Heart left ventricle (tissue), 16 donors: ENCODE measurements at places on chromosomes 3 and 15. TPM values are rescaled to one million over a fixed set of nuclear protein-coding genes. Genes with fewer than 3 reads are reported as not detected.

DNA sequence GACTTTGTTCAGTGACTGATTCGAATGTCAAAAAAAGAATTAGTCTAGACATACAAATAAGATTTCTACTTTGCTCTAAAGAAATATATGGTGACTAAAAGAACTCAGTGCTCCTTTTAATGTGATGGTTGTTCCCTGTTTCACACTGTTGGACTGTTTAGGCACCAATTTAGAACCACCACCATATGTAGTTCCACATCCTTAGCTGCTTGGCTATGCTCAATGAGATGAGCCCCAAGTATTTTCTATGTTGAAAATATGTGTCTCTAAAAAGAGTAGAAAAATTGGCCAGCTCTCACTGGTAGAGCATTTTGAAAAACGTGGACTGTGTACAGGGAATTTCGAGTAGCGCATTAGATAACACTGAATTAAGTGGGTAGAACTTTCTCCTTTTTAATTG, 167.3 kb downstream of the GOLIM4 start:
- no peak overlapping the region for H3K27ac ChIP-seq
- no peaks in the 10 kb centered on the region for H3K36me3 ChIP-seq
- no peaks in the 10 kb centered on the region for H3K27me3 ChIP-seq
- no peak for DNase-seq
- H3K4me3 ChIP-seq, result no peak overlapping the region

Gene ZIC1
- not detected for total RNA-seq

DNA sequence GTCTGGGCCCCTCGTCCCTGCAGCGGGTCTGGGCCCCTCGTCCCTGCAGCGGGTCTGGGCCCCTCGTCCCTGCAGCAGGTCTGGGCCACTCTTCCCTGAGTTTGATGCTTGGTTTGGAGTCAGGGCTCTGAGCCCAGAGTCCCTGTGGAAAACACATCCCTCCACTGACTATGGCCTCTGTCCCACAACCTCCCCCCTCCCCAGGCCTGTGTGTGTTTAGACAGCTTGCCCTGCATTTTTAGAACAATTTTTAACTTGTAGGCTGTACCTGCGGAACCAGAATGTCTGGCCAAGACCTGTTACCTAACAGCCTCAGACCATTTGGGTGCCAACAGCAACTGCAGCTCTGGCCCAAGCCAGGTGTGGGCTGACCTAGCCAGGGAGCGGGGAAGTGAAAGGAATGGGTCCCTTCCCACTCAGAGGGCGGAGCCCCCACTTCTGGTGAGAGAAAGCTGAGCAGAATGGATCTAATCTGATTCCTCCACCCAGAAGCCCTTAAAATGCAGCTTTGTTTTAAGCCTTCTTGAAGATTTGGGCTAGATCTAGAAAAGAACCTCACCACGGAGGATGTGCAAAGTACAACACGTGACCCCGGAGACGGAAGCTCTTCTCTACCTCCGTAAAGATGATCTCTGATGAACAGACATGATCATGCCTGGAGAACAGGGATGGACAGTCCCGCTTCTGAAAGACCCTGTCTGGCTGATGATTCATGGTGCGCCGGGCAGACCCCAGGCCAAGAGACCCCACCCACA, 60.5 kb upstream of the TFRC start:
- H3K27ac ChIP-seq, result no peak overlapping the region
- H3K27me3 ChIP-seq, result no peaks in the 10 kb centered on the region
- H3K4me1 ChIP-seq, result no peaks in the 10 kb centered on the region
- H3K4me3 ChIP-seq, result no peak overlapping the region

GRCh38 chr15:84944861-84945260, 36.8 kb upstream of the PDE8A start:
- peaks cover 12% of the 10 kb centered on the region for H3K4me1 ChIP-seq
- H3K27ac ChIP-seq, result peak overlapping the region; percentile 30
- no peaks in the 10 kb centered on the region for H3K36me3 ChIP-seq
- no peak overlapping the region for H3K4me3 ChIP-seq

DNA sequence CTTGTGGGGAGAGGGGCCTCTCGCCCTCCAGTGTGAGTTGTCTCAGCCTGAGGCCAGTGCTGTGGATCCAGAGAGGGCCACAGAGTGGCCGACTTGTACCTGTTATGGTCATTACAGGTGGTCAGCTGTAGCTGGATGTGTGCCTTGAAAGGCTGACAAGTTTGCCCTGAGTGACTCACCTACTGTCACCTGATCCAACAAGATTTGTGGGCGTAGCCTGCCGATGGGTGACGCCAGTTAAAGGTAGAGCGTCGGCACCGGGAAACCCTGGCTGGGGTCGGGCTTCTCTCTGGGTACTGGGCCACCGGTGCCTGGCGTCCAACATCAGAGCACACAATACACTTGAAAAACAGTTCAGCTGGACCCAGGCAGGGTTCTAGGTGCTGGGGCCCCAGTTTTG, 2.8 kb upstream of the ISG20 start:
- H3K27ac ChIP-seq, result no peak overlapping the region
- peaks cover 59% of the 10 kb centered on the region for H3K4me1 ChIP-seq
- H3K36me3 ChIP-seq, result peaks cover 17% of the 10 kb centered on the region
- H3K4me3 ChIP-seq, result no peak overlapping the region
- no peaks in the 10 kb centered on the region for H3K27me3 ChIP-seq

- H3K4me3 ChIP-seq, result no peak overlapping the region
- H3K27ac ChIP-seq, result no peak overlapping the region
- H3K36me3 ChIP-seq, result peaks cover 100% of the 10 kb centered on the region
- H3K4me1 ChIP-seq, result peaks cover 6% of the 10 kb centered on the region
- DNase-seq, result no peak
Measured at GRCh38 chr15:74626336-74626735, 10.7 kb downstream of the CLK3 start.

- DNase-seq, result no peak
- H3K4me1 ChIP-seq, result peaks cover 43% of the 10 kb centered on the region
- no peaks in the 10 kb centered on the region for H3K36me3 ChIP-seq
- H3K27ac ChIP-seq, result no peak overlapping the region
- H3K27me3 ChIP-seq, result no peaks in the 10 kb centered on the region
- no peak overlapping the region for H3K4me3 ChIP-seq
Measured at GRCh38 chr3:42741796-42742195, 31.3 kb downstream of the CCDC13 start.

Gene SI
- total RNA-seq, result not detected

GRCh38 chr15:41558400-41559238, at the start of gene TYRO3:
Gene TYRO3, plus strand, starts transcription at chr15:41559212. Its CDS starts 46 bp downstream, at chr15:41559258.
- peaks cover 20% of the 10 kb centered on the region for H3K4me1 ChIP-seq
- H3K27me3 ChIP-seq, result no peaks in the 10 kb centered on the region
- peak; percentile 66 for DNase-seq
- H3K27ac ChIP-seq, result peak within 1 kb of the TSS; percentile 28

DNA sequence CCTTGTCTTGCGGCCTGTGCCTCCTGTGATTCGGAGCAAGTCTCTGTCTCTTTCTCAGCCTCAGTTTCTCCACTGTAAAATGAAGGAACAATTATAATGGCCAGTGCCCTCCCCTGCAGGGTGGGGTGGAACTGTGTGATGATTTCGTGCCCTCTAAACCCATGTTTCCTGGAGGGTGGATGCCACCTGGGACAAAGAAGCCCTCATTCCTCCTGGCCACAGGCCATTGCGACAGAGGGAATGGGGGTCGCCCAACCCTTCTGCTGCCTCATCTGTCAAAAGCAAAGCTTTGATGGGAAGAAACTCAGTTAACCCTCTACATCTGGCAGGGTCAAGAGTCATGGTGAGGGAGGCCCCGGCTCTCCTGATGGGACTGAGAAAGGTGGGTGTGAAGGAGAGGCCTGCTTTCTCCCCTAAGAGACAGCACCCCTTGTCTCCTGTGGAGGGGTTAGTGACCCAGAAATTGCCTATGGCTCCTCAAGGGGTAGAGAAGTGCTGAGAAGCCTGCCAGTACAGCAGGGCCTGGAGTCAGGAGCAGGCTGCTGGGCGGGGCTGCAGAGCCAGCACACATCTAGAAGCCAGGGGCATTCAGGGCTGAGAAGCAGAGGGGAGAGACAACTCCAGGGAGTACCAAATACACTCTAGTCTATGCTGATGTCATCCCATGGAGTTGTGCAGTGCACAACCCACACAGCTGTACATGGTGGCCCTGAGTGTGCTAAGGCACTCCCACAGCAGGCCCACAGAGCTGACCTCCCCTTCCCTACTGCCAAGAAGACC, 61.0 kb downstream of the PLXNA1 start:
- H3K4me1 ChIP-seq, result no peaks in the 10 kb centered on the region
- DNase-seq, result no peak
- no peak overlapping the region for H3K4me3 ChIP-seq
- H3K36me3 ChIP-seq, result no peaks in the 10 kb centered on the region
- H3K27ac ChIP-seq, result no peak overlapping the region

Gene SHC4
- total RNA-seq, result 2.2 TPM

DNA sequence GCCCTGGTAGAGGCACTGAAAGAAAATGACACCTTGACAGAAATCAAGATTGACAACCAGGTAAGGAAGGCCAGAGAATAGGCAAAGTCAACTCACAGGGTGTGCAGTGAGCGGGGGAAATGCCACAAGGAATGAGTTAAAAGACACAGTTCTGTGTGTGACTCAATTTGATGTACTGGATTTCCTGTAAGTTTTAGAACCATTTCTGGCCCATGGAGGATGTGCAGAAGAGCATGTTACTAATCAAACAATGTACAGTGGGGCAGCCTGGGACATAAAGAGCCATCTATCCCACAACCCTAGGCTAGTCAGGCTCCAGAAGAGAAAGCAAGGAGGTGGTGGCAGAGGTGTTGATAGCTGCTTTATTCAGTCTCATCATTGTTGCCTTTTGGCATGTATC, 31.2 kb upstream of the TMOD3 start:
- no peaks in the 10 kb centered on the region for H3K27me3 ChIP-seq
- peaks cover 13% of the 10 kb centered on the region for H3K36me3 ChIP-seq
- H3K4me3 ChIP-seq, result no peak overlapping the region

Gene TP63
- total RNA-seq, result 0.37 TPM

GRCh38 chr3:160400030-160400701, 716 bp downstream of the SMC4 start:
- H3K27me3 ChIP-seq, result no peaks in the 10 kb centered on the region
- H3K36me3 ChIP-seq, result no peaks in the 10 kb centered on the region
- peak; percentile 45 for DNase-seq
- H3K4me3 ChIP-seq, result peak overlapping the region; percentile 74

- no peaks in the 10 kb centered on the region for H3K4me1 ChIP-seq
- H3K27ac ChIP-seq, result no peak overlapping the region
- DNase-seq, result no peak
- H3K36me3 ChIP-seq, result no peaks in the 10 kb centered on the region
- no peaks in the 10 kb centered on the region for H3K27me3 ChIP-seq
Measured at GRCh38 chr15:75069301-75069925, 46.0 kb downstream of the PPCDC start.

- DNase-seq, result no peak
- H3K36me3 ChIP-seq, result no peaks in the 10 kb centered on the region
- H3K4me3 ChIP-seq, result no peak overlapping the region
- H3K27ac ChIP-seq, result peak overlapping the region; percentile 7
Measured at GRCh38 chr15:60612400-60613048, 133.6 kb upstream of the ICE2 start.

DNA sequence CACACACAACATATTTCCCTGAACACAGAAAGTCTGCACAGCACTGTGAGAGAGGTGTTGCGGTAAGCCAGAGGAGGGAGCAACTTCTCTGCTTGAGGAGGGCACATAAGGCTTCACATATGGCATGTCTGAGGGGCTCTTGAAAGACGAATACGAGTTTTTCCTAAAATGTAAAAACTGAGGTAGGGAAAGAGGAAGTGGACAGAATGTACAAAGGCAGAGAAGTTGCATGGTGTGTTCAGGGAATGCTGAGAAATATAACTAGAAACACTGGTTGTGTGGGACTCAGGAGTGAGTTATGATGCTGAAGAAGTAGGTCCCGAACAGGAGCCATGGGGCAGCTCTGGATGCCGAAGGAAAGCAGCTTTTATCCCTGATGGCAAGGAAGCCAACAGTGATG, 22.8 kb upstream of the ATP8B4 start:
- H3K36me3 ChIP-seq, result no peaks in the 10 kb centered on the region
- no peak overlapping the region for H3K27ac ChIP-seq
- no peaks in the 10 kb centered on the region for H3K27me3 ChIP-seq
- H3K4me3 ChIP-seq, result no peak overlapping the region
- H3K4me1 ChIP-seq, result no peaks in the 10 kb centered on the region

- no peak overlapping the region for H3K27ac ChIP-seq
- no peaks in the 10 kb centered on the region for H3K27me3 ChIP-seq
- H3K4me1 ChIP-seq, result no peaks in the 10 kb centered on the region
Measured at GRCh38 chr3:133388696-133389395, 11.0 kb upstream of the BFSP2 start.

DNA sequence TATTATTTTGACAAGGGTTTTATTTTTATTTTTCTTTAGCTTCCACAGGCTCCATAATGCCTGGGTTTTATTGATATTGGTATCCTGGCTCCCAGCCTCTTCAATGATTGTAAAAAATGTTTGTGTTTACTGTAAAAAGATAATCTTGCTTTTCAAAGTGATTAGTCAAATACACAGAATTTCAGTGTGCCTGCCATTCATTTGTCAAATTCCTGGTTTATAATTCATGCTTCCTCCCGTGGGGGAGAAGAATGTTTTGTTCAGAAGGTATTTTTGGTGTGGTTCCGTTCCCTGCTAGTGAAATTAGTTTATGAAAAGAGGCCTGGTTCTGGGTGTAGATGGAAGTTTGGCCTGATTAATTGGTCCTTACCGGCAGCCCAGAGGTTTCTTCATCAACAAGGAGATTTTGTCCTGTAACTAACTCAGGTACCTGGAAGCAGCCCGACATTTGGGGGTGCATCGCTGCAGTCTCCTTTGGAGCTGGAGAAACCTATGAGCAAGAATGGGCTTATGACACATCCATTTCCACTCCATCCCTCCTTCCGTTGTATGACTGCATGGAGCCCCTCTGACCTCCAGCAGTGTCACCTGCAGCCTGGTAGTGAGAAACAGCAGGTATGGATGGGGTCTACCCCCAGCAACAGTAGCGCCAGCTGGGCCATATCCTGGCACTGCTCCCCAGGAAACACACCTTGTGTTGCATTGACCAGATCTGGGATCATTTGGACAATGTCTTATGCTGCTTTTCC, 101.5 kb downstream of the PGPEP1L start:
- no peaks in the 10 kb centered on the region for H3K36me3 ChIP-seq
- H3K27me3 ChIP-seq, result no peaks in the 10 kb centered on the region
- H3K4me3 ChIP-seq, result no peak overlapping the region
- no peak for DNase-seq
- no peak overlapping the region for H3K27ac ChIP-seq
- peaks cover 25% of the 10 kb centered on the region for H3K4me1 ChIP-seq

DNA sequence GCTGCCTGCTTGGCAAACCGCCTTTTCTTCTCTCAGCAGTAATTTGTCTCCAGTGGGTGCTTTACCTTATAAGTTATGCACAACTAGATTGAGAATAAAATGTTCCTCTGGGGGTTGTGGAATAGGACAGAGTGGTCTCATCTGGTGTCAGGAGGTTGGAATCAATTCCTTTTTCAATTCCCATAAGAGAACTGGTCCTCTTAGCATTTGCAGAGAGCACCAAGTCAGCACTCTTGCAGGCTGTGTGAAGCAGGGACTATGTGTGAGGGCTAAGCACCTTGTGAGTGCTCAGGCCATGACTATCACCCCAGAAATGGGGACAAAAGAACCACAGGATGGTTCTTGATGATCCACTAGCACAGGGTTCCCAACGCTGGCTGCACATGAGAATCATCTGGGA, 163.6 kb upstream of the UMPS start:
- H3K4me3 ChIP-seq, result no peak overlapping the region
- H3K36me3 ChIP-seq, result no peaks in the 10 kb centered on the region
- H3K27ac ChIP-seq, result no peak overlapping the region
- no peaks in the 10 kb centered on the region for H3K27me3 ChIP-seq
- H3K4me1 ChIP-seq, result peaks cover 18% of the 10 kb centered on the region
- DNase-seq, result no peak
